ENCODE measurements at places on chromosomes 1 and 21.

DNA sequence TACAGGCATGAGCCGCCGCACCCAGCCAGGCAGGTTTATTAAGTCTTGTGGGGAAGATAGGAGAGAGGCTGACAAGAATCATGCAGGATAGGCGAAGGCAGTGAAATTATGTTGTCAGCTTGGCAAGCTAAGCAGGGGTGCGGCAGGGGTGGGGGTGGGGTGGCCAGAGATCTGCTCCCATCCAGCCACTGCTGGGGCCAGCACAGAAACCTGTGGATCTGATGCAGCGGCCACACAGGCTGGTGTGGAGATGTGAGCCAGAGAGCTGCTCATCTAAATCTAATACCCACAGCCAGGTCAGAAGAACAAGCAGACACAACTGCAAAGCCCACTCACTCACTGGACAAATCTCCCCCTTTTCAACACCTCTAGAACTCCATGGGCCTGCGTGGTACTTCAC, 68.7 kb downstream of the KCTD3 start:
- no peak for DNase-seq

DNA sequence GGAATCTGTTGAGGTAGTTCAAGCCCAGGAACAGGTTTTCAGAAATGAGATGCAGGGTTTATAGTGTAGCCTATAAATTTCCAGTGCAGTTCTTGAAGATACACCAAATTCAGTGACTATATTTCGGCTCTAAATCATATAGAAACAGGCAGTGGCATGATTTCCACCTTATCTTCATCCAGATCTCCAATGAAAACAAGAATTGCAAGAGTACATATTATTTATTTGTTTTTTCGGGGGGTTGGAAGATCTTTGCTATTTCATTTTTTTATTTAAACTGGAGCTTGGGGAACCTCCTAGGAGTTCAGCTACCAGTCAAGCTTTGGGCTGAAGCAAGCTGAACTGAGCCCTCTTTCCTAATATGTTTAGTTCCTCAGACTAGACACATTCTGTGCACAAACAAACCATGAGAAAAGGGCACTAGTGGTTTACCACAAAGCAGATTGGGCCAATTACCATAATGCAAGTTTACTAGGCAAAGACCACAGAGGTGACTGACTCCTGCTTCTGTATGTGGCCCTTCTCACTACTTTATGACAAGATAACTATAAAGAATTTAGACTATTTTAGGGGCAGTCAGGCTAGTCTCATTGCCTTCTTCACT, 68.5 kb downstream of the RGS2 start:
- no peak for DNase-seq

GRCh38 chr1:12075195-12076114, 12.4 kb downstream of the TNFRSF8 start:
- DNase-seq = no peak

GRCh38 chr1:230230273-230230672, 163.2 kb downstream of the GALNT2 start:
- no peak for DNase-seq

GRCh38 chr21:36747815-36748383, 49.0 kb downstream of the SIM2 start:
- peak; percentile 15 for DNase-seq

GRCh38 chr1:230288641-230289349, 137.3 kb downstream of the PGBD5 start:
- no peak for DNase-seq

GRCh38 chr1:204296431-204296988, 63.2 kb downstream of the PLEKHA6 start:
- DNase-seq = no peak
